ENCODE measurements at places on chromosomes 13 and 19.

GRCh38 chr19:29971002-29971401, 29.0 kb downstream of the URI1 start:
- no peak for DNase-seq

DNA sequence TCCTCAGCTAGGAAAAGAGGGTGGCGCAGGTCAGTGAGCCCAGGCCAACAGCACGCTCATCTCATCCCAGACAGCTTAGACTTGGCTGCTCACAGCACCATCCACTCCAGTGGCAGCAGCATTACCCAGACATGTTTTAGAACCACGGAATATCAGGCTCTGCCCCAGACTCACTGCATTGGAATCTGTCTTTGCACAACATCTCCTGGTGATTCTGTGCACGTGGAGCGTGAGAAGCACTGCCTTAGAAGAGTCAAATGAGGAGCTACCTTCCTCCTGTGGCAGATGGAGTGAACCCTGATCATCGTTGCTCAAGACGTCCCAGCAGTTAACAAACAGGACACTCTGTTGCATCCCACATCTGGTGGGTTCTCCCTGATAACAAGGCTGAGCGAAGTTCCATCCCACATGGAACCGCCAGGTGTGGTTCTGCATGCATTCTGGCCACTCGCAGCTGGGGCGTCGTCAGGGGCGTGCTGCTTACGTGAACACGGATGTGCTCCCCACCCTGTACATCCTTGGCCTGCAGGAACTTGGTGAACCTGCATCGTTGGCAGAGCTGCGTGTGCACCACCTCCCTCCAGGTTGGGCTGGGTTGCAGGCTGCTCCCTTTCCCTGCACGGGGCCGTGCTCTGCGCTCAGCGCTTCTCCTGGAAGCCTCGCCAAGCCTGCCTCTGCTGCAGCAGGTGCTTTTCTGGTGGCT, 25.2 kb upstream of the ATP11A start:
- no peak for DNase-seq

GRCh38 chr19:45173816-45174215, 4.2 kb downstream of the TRAPPC6A start:
- no peak for DNase-seq

- no peak for DNase-seq
Measured at GRCh38 chr13:107192289-107192688, 624.4 kb upstream of the ARGLU1 start.

DNA sequence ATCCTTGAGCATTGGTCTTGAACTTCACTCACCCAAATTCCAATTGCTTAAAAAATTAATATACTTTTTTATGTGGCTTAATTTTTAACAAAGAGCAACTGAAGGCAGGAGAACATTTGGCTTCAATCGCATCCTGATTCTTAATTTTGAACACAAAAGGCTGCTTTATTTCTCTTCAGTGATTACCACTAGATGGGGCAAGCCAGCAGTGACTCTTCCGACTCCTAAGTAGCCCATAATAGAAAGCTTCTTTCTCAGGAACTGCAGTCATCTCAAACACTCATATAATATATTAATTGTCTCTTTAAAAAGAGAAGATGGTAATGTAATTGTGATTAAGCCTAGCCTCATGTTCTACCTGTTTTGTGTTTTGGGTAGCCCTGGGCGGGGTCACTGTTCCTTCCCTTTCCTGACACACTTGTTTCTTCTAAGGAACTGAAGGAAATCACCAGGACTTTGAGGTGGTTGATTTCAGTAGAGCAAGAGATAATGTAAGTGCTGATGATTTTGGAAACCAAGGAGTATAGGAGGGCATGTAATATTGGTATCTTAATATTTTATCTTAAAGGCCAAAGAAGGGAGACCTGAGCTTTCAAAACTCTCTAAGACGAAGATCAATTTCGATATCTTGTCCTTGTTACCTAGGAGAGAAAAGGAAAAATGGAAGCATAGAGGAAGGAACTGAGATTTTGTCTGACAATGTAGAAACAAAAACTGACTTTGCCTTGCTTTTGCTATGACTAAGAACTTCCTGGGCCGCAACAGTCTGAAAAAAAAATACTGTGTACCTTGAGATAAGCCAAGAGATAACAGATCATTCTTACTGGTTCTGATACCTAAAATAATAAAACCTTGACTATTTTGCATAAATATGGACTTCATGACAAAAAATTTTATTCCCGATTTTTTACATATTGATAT, 73.1 kb downstream of the TNFSF13B start:
- DNase-seq: no peak

DNA sequence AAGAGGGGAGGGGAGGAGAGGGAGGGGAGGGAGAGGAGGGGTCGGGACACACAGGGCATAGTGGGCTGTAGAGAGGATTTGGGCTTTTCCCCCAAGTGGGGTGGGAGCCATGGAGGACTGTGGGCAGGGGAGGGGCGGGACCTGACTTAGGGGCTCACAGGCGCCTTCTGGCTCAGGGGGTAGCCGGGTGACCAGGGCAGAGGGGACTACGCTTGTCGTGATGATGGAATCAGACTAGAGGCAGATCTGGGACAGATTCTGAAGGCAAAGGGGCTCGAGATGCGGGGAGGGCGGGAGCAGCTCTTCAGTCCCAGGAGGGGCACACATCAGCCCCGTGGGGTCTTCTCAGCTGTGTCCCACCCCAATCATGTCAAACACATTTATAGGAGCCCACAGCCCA, 13.5 kb downstream of the NDUFA11 start:
- DNase-seq: no peak

DNA sequence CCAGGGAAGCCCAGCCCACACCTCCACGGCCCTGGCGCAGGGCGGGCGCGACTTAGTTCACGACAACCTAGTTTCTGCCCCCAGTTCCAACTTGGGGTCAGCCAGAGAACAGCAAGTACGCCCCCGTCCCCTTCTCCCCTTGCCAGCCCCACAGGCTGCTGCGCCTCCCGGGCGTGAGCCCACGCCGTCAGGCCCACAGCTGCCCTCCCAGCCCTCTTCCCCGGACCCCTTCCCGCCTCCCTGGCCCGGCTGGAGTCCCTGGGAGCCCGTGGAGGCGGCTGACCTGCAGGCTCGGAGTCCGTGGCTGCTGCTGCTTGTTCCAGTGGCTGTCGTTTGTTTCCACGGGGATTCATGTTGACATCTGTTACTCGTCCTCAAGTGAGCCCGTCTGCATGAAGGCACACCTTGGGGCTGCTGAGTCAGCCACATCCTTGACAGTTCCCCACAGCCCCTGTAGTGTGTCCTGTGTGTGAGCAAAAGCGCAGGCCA, 86.0 kb downstream of the ATP11A start:
- no peak for DNase-seq

GRCh38 chr19:39410017-39410830, 2.2 kb upstream of the PLEKHG2 start:
- DNase-seq: no peak

DNA sequence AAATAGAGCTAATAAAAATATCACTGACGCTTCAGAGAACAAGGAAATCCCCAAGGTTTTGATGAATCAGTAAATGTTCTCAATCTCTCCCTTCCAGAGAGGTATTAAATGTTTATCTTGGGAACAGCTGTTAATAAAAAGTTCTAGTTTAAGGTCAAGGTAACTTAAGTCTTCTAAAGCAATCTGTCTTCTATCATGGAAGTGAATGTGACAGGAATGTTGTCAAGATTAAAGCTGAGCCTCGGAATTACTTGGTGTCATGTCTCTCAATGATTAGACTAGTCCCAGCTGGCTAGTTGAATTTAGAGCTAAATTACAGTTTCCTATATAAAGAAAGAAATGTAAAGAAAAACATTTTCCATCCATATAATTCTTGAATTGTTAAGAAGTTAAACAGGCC, 23.4 kb downstream of the ESD start:
- DNase-seq: no peak

DNA sequence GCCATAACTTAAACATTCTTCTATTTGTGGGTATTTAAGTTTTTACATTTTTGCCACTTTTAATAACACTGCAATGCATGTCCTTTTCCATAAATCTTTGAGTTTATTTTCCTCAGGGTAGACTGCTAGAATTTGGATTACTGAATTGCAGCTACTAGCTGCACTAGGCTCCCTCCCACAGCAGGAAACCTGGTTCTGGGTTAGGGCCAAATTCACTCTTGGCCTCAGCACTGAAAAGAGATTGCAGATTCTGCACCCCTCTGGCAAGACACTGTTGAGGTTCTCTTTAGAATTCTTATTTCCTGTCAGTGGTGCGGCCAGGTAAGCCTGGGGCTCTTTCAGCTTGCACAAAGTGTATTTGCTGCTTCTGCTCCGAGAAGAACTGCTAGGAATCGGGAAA, 155.7 kb downstream of the ENOX1 start:
- DNase-seq: no peak

DNA sequence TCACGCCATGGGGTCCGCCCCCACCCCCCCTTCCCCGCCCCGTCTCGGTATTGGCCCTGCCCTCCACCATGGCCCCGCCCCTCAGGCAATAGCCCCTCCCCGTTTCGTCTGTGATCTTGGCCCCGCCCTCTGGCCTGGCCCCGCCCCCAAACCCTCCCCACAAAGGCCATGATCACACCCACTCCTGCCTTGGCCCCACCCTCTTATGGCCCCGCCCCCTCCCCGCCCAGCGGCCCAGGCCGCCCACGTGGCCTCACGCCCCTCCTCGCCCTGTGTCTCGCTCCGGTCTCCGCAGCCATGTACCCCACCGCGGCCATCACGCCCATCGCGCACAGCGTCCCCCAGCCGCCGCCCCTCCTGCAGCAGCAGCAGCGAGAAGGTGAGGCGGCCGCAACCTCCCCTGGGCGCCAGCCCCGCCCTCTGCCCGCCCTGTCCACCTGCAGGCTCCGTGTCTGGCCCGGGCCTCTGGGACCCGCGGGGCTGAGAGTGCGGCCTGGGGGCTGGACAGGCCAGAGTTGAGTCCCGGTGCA, 61.3 kb downstream of the CELF5 start:
- DNase-seq: no peak

GRCh38 chr19:46892252-46893179, 31.7 kb downstream of the ARHGAP35 start:
- DNase-seq: no peak

DNA sequence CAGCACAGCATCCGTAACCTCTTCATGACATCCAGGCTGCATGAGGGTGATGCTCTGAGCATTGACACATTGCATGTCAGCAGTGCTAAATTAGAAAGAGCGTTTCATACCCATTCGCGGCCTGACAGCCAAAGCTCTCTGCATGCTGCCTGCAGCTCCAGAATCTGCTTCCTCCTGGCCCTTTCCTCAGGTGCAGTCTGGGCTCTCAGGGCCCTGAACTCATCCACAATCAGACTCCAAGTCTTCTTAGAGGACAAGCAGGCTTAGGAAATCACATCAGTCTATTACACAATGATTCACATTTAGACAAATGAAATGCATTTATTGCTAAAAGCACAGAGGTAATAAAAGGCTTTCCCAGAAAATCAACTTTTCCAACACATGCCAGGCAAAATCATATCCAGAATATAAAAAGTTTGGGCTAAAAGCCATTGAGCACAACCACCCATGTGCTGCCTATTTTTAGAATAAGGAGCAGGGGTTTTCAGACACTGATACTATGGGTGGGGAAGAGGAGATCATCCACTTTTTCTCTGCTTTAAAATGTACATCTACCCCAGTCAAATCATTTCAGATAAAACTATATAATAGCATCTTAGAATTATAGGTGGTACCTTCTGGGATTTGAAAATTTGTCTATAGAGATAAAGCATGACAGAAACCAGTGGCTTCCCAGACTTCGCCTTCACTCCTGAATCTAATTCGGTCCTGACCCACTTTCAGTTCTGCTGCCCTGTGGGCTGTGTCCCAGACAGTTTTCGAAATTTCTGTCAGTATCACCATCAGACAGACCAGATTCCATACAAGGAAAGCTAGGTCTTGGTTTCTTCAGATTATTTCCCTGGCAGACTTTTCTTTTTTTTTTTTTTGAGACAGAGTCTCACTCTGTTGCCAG, 109.3 kb downstream of the COL4A2 start:
- no peak for DNase-seq

- no peak for DNase-seq
Measured at GRCh38 chr19:18214779-18215433, 11.1 kb upstream of the RAB3A start.

- DNase-seq: no peak
Measured at GRCh38 chr13:58566176-58566575, 934.6 kb downstream of the PCDH17 start.

GRCh38 chr19:31908496-31909225, 436.7 kb upstream of the ZNF507 start:
- DNase-seq: no peak

DNA sequence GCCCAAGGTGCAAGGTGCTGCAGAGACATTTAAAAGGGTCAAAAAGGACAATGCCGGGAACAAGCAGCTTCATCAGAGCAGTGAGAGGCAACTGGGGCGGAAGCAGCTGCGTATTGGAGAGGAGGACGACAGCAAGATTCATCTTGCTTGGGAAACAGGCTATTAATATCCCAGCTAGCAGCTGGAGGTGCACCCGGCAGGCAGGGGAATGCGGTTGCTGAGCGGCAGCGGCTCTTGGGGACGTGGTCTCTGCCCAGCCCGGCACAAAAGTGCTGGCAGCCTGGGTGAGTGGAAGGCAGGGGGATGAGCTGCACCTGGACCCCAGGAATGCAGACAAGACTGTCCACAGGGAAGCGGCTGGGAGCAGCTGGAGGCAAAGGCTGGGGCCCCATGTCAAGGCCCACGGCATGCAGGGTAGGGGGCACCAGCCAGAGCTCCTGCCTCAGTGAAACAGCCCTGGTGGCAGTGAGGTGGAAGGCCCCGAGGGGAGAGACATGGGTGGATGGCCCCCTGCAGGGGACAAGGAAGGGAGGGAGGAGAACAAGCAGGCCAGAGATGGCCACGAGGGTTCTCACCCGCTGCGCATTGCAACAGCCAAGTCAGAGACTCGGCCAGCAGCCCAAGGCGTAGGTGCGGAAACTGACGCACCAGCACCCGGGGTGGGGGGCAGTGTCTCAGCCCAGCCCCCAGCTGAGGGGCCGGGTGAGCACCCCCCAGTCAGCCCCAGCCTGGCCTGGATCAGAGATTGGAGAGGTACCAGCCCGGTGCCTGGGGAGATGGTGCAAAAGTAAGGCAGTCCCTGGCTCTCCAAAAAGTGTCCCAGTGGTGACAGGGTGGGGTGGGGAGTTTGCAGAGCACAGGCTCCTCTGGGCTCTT, 34.4 kb downstream of the PEPD start:
- DNase-seq: peak; percentile 32
